ENCODE measurements at places on chromosomes 3 and 15.

GRCh38 chr15:32641517-32642059 is at the start of gene SCG5:
Gene SCG5 (plus strand): TSS chr15:32641710. CDS start chr15:32643593, 1,883 bp downstream.
- no peak for DNase-seq

GRCh38 chr3:197748597-197749314 is 927 bp upstream of the FYTTD1 start:
- no peak for DNase-seq

DNA sequence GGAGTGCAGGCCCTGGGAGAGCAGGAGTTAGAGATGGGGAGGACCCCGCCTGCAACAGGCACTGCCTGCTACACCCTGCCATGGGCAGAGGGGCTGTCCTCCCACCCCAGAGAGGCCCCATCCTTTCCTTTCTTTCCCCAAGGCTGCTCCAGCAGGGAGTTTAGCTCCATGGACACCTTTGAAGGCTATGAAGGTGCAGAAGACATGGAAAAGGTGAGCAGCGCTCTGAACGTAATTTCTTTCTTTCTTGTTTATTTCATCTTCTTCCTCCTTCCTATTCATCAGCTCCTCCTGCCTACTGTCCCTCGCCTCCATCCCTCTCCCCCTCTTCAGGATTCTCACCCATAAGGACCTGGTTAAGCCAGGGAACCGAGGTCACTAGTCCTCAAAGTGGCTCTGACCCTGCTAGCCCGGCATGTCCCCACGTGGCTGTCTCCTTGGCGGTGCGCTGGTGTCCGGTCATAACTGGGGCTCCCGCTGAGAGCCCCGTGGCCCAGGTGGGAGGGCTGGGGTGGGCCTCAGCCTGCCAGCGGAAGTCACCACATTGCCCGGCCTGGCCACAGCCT is 16.0 kb upstream of the ADIPOQ start:
- no peak for DNase-seq

DNA sequence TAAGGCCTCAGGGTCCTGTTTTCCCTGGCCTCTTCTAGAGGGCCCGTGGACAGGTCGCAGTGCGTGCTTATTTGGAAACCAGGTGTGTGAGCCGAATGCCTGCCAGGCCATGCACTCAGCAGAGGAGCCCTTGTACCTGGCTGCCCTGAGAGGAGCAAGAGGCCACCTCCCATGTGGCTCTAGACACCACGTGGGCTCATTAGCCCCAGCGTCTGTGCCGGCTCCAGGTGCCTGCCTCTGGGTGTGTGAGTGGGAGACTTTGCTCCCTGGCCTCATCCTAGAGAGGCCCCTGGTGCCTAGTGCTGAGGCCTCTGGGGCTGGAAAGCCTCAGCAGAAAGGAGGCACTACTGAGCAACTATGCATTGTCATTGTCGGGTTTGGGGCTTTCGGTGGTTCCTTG is 50.4 kb downstream of the KLF13 start:
- no peak for DNase-seq

- DNase-seq: no peak
These were observed 34.7 kb downstream of the GBE1 start for GRCh38 chr3:81726735-81727134.

DNA sequence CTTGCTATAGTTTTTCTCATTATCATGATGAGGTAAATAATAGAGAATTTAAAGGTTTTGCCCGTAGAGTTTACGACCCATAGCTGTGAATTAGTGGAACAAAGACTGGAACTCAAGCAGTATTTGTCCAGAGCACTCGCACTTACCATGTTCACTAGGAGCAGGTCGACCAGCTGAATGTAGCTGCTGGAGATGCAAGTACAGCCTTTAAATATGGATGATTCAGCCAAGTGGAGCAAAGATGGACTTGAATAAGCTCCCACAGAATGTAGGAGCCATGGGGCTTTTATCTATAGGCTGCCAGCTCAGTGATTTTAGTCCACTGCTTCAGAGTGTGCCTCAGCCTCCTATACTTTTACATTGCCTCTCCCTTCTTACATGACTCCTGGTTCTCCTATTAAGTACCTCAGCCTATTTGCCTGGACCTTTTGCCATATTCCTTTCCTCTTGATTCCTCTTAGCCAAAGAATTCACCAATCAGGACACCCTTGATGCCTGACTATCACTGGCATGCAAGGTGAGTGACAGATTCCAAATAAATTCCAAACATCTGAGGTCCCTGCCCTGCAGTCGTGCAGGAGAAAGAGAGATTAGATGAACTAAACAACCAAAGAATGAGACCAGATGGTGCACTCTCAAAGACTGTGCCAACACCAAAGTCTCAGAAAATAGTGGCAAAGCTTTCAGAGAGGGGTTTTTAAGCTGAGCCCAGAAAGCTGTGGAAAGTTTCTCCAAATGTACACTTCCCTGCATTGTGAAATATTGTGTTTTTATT is 3.9 kb downstream of the MKRN3 start:
- DNase-seq: no peak

DNA sequence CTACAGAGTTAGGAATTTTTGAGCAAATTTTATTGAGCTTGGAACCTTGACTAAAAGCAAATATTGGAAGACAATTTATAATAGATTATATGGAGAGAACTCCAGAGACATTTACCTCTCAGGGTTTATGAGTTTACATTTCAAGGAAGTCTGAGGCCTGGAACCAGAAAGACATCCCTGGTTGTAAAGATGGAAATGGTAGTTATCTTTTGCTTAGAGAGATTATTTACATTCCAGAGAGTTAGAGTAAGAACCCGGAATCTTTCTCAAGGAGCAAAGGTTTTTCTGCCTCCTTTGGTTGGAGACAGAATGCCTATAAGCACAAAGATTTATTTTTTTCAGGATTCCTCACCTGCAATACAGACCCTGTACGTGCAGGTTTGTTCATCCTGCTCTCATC is 458.1 kb downstream of the TBL1XR1 start:
- no peak for DNase-seq

GRCh38 chr3:58104151-58104550 is 95.9 kb downstream of the FLNB start:
- DNase-seq: no peak

- no peak for DNase-seq
These were observed 11.0 kb downstream of the PARP16 start for GRCh38 chr15:65275728-65276126.

- no peak for DNase-seq
These were observed 35.2 kb downstream of the ZIC4 start for GRCh38 chr3:147371140-147371539.

- no peak for DNase-seq
These were observed 254.1 kb upstream of the ARPP21 start for GRCh38 chr3:35385271-35385670.

DNA sequence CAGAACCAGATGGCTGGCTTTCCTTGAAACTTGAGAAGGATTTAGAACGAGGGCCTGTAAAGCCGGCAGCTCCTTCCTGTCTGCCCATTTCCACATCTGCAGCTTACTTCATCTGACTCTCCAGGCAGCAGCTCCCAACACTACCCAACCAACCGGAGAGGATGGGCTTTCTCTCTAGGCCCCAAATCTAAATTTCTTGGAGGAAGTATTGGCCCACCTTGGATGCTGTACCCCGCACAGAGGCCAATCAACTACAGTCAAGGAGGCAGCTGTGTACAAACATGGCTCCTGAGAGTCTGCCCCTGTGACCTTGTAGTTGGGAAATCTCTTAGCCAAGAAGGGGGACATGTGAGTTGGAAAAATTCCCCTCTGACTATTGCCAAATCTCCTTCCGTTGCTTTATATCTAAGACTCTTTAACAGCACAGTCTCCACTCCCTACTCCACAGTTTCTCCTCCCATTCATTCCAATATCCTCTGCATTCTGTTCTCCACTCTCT is 8.0 kb upstream of the ACAP2 start:
- no peak for DNase-seq

GRCh38 chr3:156497326-156497725 is 57.6 kb downstream of the SSR3 start:
- DNase-seq: no peak

DNA sequence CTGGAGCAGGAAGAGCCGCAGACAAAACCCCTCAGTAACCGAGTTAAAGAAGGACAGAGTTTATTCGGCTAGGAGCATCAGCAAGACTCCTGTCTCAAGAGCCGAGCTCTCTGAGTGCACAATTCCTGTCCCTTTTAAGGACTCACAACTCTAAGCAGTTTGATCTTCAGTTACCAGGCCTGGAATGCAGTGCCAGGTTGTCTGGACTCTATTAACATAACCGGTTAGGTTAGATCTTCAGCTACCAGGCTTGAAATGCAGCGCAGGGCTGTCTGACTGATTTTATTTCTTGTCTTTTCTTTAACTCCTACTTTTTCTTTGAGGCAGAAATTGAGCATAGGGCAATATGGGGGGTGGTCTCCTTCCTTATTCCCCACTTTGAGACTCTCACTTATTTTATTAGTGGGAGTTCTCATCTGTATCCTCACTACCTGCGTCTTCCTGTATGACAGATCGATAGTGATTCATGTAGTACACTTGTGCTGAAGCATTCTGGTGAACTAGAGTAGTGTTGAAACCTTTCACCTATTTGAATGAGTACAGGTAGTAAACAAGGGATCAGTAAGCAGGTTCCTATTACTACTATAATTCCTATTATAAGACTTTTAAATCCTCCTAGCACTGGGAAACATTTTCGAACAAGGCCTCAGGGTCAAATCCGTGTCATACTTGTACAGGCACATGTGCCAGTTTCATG is 325.0 kb downstream of the CGGBP1 start:
- no peak for DNase-seq

DNA sequence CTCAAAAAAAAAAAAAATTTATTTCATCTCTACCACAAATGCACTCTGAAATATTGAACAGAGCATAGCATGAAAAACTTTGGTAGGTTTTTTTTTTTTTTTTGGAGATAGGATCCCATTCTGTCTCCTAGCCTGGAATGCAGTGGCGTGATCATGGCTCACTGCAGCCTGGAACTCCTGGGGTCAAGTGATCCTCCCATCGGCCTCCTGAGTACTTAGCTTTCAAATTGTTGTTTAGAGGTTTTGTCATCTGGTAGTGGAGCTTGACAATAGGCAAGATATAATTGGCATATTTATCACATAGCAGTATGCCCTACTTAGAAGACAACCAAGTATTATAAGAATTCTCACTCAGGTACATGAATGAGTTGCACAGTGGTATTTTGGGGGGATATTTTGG is 234.2 kb upstream of the ST8SIA2 start:
- DNase-seq: no peak

- DNase-seq: no peak
These were observed 90.1 kb downstream of the SATB1 start for GRCh38 chr3:18334837-18335601.

- DNase-seq: peak; percentile 6
These were observed at the start of gene CPEB1 for GRCh38 chr15:82647045-82647834. Gene CPEB1 (minus strand): TSS chr15:82647363. CDS start chr15:82628459, 18,904 bp downstream.

DNA sequence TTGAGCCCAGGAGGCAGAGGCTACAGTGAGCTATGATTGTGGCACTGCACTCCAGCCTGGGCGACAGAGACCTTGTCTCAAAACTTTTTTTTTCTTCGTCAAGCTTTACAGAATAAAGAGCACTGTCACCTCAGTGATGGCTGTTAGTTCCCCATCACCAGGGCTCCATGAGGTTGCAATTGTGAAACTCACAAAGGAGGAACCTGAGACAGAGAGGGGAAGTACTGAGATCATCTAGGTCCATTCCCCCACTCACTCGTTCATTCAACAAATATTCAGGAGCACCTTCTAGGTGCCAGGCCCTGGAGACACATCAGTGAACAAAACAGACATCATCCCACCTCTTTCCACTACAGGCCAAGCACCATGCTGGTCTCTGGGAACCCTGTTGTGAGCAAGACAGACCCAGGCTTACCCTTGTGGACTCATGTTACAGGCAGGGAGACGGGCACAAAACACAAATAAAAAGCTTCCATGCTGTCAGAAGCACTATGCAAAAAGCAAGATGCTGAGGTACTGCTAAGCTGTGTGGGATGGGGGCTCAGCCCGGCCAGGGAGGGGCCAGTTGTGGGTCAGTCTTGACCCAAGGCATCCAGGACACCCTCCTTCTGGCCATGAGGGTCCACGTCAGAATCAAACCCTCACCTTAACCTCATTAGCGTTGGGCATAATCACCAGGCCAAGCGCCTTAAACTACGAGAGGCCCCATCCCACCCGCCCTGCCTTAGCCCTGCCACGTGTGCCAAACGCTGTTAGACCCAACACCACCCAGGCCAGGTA is 2.1 kb upstream of the RHO start:
- no peak for DNase-seq

DNA sequence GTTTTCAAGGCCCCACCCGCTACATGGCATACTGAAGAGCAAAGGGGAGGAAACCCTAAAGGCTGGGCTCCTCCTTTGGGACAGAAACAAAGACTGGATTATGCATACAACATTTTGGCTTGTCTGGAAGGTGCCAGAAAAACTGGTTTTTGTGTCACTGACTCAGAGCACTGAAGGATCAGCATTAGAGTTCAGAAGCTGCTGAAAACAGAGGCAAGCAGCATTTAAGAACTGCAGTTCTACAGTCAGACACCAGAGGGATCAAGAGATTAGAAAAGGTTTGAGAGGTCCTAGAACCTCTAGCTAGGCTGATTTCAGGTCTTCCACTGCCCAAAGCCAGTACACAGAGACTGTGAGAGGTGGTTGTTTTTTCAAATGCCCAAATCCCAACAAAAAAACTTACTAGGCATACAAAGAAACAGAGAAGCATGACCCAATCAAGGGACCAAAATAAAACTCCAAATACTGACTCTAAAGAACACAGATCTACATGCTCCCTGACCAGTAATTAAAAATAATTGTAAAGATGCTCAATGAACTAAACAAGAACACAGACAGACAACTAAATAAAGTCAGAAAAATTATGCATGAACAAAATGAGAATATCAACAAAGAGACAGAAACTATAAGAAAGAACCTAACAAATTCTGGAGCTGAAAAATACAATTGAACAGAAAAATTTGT is 91.2 kb downstream of the SENP2 start:
- no peak for DNase-seq

- DNase-seq: no peak
These were observed 5.1 kb upstream of the SCG5 start for GRCh38 chr15:32636410-32636809.

DNA sequence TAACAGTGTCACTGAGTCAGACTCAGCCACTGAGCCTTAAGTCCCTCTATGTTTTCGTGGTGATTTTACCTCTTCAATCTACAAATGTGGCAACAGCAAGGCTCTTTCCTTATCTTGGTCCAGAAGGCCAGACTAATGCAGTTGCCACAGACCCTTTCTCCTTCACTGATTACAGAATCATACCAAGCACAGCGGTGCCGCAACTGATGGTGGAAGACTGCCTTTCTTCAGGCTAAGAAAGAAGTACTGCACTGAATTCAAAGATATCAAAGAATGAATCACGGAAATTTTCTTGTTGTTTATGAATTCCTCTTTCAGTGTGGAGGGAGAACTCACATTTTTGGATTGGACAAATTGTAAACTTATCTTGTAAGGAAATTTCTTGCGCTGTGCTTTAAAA is 18.6 kb downstream of the DCP1A start:
- DNase-seq: no peak

DNA sequence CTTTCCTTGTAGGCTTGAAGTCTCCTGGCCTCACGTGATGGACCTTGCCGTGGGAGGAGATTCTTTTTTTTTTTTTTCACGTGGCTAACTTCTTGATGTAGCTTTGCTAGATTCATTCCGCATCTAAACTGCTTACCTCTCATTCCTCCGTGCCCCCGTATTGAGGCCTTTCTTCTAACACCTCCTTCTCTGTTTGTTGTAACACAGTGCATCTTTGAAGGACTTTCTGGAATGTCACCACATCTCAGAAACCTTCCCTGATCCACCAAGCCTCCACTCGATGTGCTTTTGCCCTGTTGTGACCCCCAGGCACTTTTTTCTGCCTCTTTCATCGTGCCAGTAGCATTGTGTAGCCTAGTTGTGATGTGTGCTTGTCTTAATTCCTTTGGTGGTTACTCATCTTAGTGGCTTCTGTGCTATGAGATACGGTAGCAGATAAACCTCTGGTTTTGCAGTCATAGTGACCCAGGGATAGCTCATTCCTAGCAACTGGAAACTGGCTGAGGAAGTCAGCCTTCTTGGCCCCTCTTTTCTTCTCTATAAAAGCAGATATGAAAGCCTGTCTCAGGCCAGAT is 1.6 kb upstream of the BNC1 start:
- DNase-seq: no peak

Measured in stimulated activated CD8-positive, alpha-beta memory T cell treated with anti-CD3 and anti-CD28 coated beads, Interleukin-4, amount 100 ng/mL, for 1 hour (primary cell).